Eye (tissue), 1 donor: ENCODE measurements at places on chromosomes 1 and 21.
A peak's percentile ranks its signal among the peaks of the same experiment; 100 is the strongest.

DNA sequence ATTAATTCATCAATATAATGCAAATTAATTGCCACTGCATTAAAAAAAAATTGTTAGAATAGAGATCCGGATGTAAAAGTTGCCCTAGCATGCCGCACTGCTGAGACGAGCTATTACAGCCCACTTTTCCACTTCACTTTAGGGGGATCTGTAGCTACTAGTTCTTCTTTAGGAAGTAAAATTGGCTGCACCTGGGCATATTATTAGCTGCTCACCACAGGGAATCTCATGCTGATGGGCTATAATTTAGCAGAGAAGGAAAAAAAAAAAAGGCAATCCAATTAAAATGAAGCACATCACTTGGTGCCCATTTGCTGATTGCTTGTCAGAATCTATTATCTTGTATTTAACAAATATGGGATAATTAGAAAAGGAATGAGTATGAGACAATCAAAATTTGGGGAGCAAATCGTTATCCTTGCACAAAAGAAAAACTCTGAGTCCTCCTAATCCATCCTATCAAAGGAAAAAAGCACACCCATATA, 233.4 kb downstream of the DSCAM start:
- peak; percentile 81 for DNase-seq

- DNase-seq, result no peak
These were observed 32.6 kb upstream of the SPOCD1 start for GRCh38 chr1:31848381-31848897.

DNA sequence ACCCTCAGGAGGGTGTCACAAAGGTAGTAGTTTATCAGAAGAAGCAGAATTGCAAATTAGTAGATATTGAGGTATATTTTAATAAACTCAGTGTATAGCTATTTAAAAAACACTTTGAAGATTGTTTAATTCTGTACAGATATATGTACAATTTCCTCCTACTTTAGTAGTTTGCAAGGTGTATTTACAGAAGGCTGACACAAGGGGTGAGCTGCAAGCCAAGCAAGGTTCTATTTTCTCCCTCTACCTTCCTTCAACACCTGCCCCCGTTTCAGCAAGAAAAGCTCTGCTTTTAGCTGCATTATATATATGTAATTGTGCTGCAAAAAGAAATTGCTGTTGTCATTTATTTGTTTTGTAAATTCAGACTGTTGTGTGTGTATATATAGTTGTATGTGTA, 674.2 kb upstream of the PKN2 start:
- DNase-seq, result no peak

DNA sequence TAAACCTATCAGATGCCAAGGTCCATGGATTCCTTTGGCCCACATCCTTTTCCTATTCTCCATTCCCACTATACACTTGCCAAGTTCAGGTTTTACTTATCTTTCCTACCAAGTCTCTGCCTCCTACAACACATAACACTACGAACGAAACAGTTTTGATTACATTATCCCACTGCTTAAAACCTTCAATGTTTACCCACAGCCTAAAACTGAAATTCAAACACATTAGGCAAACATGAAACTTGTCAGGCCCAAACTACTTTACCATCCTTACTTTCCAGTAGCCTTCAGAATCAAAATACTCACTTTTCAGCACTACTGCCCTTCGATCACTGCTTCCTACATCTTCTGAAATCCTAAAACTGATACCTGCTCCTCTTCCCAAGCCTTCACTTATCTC, 3.0 kb downstream of the SCAF4 start:
- DNase-seq, result no peak

- DNase-seq, result peak; percentile 98
These were observed at the start of the genes CENPL and DARS2 for GRCh38 chr1:173824315-173825081. Gene CENPL (minus strand): TSS chr1:173824883. CDS start chr1:173811299, 13,584 bp downstream. Gene DARS2 (plus strand): TSS chr1:173824673. CDS start chr1:173825230, 557 bp downstream.

GRCh38 chr21:41634211-41634694, 126.3 kb upstream of the TMPRSS2 start:
- no peak for DNase-seq

DNA sequence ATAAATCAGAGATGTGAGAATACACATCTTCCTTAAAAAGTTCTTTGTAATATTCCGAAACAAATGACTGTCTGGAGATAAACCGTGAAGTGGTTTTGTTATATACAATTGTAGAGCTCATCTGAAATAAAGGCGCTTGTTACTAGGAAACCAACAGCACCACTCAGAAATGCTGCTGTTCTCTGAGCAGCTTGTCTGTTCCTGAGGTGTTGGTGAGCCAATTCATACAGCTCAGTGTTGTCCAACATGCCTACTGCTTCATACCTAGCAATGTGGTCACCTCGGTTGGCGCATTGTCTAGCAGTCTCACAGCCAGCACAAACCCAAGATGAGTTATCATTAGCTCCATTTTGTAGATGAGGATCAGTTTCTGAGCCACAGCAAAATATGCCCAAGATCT, 44.4 kb downstream of the GFI1 start:
- DNase-seq, result no peak

- no peak for DNase-seq
These were observed 119.6 kb upstream of the BRINP3 start for GRCh38 chr1:190597294-190597693.

- no peak for DNase-seq
These were observed 17.8 kb downstream of the WNT9A start for GRCh38 chr1:227929751-227930472.

DNA sequence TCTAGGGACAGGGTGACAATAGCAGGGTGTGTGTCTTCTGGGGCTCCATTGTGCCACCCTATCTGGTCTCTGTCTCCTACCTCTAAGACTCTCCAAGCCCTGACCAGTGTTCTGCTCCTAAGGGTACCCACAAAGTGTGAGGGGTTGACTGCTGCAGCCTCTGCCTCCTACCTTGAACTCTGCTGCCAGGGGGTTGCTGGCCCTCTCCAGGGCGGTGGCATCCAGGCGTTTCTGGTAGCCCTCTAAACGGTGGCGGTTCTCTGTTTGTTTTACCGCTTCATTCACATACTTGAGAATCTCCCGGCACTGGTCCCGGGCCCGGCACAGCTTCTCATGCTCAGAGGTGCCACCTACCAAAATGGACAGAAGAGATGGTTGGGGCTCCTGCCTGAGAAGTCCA, 24.4 kb downstream of the LRRC71 start:
- no peak for DNase-seq

DNA sequence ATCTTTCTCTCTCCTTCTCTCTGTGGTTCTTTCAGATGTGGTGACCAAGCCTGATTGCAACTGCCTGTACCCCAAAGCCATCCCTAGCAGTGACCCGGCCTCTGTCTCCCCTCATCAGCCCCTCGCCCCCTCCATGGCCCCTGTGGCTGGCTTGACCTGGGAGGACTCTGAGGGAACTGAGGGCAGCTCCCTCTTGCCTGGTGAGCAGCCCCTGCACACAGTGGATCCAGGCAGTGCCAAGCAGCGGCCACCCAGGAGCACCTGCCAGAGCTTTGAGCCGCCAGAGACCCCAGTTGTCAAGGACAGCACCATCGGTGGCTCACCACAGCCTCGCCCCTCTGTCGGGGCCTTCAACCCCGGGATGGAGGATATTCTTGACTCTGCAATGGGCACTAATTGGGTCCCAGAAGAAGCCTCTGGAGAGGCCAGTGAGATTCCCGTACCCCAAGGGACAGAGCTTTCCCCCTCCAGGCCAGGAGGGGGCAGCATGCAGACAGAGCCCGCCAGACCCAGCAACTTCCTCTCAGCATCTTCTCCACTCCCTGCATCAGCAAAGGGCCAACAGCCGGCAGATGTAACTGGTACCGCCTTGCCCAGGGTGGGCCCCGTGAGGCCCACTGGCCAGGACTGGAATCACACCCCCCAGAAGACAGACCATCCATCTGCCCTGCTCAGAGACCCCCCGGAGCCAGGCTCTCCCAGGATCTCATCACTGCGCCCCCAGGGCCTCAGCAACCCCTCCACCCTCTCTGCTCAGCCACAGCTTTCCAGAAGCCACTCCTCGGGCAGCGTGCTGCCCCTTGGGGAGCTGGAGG, 12.7 kb downstream of the CSF1 start:
- peak; percentile 39 for DNase-seq

- DNase-seq, result no peak
These were observed 104.4 kb upstream of the SERBP1 start for GRCh38 chr1:67534627-67535065.

- no peak for DNase-seq
These were observed 17.5 kb downstream of the MTARC1 start for GRCh38 chr1:220804202-220804586.

DNA sequence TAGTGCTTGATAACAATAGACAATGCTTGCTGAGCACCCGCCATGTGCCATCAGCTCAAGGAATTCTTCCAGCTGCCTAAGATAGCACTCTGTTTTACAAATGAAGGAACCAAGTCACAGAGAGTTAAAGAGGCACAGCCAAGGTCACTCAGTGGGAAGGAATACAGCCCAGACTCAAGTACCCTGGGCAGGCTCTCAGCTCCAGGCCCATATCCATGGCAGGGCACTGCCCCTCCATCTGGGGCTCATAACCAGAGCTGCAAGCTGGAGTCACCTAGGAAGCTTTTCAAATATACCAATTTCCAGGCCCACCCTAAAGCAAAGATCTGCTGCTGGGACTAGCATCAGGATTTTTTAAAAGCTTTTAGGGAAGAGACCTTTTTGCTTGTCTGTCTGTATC, 1.6 kb downstream of the CLEC20A start:
- no peak for DNase-seq

DNA sequence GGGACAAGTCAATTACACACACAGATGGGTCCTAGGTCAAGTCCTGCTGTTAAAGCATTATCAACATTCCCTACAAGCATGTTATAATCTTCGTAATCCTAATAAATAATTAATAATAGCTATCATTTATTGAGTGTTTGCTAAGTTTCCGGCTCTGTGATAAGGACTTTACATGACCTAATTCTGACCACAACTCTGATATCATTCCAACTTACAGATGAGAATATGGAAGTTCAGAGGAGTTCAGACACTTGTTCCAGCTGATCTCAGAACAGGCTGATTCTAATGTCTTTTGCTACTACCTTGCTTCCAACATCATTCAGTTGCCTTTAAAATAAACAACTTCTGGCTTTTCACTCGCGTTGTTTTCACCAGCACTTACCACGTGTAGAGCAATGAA, 770.1 kb upstream of the CXADR start:
- no peak for DNase-seq

GRCh38 chr1:156745881-156746280, 5.0 kb upstream of the MRPL24 start:
- no peak for DNase-seq

- DNase-seq, result peak; percentile 73
These were observed 46.5 kb downstream of the NCF2 start for GRCh38 chr1:183543619-183544204.

- no peak for DNase-seq
These were observed 327.5 kb upstream of the POGK start for GRCh38 chr1:166511761-166512160.

DNA sequence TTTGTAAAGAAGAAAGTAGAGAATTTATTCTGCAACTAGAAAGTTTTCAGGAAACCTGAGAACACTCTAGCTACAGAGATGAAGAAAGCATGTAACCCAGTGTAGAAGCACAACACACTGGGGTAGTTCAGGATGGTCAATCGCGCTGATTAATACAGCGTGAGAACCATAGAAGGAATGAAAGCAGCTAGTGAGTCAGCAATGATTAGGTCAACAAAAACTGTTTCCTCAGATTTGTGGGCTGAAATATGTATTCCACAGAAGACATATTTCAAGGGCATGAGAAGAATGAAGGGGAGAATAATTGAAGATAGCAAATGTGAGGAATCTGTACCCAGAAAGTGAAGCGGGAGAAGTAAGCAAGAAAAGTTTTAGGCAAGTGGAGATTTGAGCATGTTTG, 97.8 kb upstream of the ADGRL2 start:
- DNase-seq, result no peak

DNA sequence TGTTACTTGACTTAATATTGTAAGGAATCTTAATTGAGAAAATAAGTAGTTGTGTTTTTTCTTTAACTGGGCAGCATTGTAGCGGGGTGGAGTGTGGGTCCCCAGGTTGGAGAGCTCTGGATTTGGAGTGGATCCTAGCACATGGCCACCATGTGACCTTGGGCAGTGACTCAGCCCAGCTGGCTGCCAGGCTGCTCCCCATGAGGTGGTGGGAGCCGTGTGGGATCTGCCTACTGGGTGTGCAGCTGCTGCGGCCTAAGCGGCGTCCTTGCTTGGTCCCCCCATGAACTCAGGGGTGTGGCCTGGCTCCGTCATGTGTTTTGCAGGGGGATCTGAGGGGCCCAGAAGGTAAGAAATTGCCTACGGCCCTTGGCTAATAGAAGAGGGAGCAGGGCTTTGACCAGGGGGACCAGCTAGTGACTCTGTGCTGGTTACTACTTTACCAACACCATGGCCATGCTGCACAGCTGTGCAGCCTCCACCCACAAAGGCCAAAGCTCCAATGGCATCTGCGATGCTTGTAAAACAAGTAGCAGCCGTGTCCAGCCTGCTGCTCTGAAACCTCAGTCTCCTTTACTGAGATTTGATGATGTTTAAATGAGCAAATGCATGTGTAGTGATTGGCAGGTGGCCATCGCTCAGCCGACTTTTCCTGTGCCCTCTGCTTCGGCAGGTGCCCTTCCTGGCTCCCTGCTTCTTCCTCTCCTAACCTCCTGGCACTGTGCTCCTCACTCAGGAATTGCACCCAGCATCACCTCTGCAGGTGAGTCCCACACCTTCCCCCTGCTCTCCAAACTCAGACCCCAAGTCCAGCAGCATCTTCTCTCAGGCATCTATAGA, 68.3 kb downstream of the ADARB1 start:
- no peak for DNase-seq

DNA sequence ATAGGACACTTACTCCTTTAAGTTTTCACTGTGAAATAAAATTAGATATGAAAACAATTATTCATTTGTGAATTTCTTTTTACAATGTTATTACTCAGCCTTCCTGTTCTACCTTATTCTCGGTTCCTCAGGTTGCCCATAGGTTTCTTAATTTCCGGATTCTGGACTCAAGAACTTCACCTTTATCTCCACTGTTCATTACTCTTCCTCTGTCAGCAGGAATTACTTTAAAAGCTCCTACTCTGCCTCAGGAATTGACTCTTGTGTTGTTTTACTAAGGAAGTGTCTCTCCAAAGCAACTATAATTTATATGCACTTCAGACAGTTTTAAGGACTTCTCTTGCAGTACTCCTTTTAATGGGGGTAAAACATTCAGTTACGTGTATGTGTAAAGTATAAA, 123.8 kb downstream of the OSBPL9 start:
- no peak for DNase-seq

DNA sequence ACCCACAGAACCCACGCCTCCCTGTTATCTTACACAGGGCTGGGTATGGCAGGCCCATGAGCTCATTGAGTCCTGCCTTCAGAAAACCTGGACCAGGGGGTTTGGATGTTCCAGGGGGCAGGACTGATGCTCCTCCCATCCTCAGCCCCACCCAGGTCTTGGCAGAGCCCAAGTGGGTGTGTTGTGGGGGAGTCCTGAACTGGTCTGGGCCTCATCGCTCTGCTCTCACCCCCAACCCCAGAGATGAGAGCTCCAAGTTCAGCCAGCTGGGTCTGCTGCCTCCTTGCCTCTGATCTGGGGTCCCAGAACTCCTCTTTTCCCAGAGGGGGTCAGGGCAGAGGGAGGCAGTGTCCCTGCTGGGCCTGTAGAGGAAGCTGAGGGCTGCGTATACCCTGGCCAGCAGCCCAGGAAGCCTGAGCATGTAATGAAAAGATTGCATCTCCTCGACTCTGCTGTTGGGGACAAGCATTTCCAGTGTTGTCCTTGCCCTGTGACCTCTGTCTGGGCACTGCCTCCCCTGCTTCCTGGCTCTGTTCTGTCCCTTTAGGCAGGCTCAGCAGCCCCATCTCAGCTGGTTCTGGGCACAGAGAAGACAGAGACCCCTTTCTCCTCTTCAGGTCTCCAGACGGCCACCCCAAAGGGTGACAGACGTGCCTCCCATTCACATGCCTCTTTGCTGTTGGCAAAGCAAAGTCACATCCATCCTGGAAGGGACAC, 54.7 kb upstream of the EPS8L3 start:
- no peak for DNase-seq
